ENCODE measurements at places on chromosomes 7 and 10.
A peak's percentile ranks its signal among the peaks of the same experiment; 100 is the strongest.

DNA sequence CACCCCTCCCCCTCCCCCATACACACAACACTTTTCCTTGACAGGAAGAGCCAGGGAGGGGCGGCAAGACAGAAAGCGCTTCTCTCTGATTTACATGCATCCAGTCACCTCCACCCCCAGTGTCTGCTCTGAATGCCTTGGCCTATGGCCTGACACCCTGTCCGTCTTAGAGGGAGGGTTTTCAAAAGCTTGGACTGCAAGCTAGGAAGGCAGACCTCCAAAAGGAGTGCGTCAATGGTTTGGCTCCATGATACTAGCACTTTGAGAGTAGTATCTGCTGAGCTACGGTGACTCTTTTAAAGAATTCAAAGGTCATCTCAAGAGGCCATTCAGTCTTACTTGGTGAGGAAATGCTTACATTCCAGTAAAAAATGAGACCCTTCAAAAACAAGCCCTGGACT lies 20.3 kb upstream of the PAX2 start:
- DNase-seq = no peak

- DNase-seq = no peak
Observed at GRCh38 chr7:92880212-92881090, 44.1 kb upstream of the CDK6 start.

DNA sequence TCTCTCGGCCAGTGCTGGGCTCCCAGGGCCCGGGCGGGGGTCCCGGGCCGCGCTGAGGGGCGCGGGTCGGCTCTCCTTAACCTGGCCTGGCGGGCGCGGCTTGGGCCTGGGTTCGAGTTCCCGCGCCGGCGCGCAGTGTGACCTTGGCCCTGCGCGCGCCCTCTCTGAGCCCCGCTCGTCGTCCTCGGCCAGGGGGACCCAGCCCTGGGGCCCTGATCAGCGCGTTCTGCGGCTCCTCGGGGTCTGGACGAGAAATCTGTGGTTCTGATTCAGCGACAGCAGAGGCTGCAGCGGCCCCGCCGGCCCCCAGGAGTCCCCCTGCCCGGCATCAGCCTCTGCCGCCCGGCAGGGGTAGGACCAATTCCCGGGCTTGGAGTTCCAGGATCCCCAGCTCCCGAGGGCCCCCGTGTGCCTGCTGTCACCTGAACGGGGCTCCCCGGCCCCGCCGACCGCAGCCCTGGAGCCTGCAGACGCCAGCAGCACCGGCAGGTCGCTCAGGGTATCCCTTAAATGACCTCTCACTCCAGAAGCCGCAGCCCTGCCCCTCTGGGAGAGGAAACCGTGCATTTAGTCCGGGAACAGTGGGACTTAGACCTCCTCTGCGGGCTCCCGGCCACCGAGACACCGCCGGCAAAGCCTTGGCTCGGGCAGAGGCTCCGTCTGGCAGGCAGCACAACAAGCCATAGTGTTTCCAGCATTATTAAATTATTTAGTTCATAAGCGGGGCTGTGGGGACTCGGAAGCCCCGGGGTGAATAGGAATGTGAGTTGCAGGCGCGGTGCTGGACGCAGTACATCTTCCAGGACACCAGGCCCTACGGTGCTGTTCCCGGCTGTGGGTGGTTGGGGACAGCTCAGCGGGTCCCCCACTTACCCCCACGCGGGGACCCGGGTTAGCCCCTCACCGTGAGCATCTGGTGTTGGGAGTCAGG lies 572 bp downstream of the CHST12 start:
- DNase-seq = peak; percentile 39

GRCh38 chr10:95496951-95497350 lies 64.2 kb downstream of the SORBS1 start:
- no peak for DNase-seq

Measured in activated naive CD4-positive, alpha-beta T cell treated with anti-CD3 and anti-CD28 coated beads, Interleukin-2, amount 50 U/mL, for 72 hours (primary cell).